Activated gamma-delta T cell treated with Interleukin-2 at 50 U/mL for 16 hours (primary cell): ENCODE measurements at places on chromosomes 1 and 21.

GRCh38 chr21:21383126-21383525, 384.9 kb downstream of the NCAM2 start:
- DNase-seq: no peak

GRCh38 chr1:86757272-86757984, 53.1 kb downstream of the SH3GLB1 start:
- DNase-seq: no peak

- no peak for DNase-seq
These were observed 37.6 kb upstream of the CLIC4 start for GRCh38 chr1:24707687-24708086.

DNA sequence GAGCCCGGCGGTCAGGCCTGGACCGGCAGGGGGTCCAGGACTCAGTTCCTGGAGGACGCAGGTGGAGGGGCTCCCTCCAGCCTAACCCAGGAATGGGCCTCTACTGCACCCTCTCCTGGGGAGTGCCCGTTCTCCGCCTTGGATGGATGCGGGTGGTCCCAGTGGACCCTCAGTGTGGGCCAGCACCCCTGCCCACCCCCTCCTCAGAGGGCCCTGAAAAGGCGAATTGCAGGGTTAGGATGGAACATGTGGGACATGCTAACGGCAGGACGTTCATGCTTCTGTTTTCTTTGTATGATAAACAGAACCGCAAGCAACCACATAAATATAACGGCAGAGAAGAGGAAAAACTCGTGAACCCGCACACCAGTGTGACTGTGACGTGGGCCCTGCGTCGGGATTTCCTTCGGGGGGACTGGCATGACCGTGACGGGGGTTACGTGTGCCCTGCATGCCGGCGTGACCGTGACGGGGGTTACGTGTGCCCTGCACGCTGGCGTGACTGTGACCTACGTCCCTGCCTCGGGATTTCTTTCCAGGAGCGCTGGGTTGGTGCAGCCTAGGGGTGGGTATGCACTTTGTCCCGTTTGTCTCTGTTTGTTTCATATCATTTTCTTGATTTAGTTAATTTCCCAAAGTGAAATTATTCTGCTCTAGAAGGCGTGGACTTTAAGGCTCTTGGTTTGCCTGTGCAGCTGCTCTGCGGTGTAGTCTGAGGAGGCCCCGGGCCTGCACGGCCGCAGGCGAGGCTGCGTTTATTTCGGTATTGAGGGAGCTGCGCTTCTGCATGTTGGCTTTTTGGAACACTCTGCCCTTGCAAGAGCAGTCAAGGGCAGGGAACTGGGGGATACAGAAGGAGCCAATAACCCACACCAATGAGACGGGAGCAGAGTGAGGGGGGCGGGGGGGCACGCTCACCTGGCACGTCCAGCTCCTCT, 3.1 kb downstream of the FTCD start:
- DNase-seq: no peak

- no peak for DNase-seq
These were observed 86.8 kb upstream of the VAV3 start for GRCh38 chr1:108051631-108052377.

DNA sequence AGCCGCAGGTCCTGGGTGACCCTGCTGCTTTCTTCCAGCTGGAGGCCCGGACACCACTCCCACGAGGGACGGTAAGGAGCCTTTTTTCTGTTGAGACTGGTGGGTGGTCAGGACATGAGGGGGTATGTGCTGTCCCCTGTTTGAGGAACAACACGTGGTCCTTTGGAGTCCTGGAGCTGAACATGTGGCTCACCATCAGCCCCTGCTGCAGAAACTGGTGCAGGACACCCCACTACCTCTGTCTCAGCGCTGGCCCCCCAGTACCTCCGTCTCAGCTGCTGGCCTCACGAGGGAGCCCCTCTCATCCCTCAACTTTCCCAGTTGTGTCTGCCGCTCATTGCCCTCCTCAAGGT, 34.7 kb downstream of the SLC19A1 start:
- DNase-seq: no peak

- DNase-seq: no peak
These were observed 32.1 kb downstream of the AK2 start for GRCh38 chr1:33004613-33005012.

- DNase-seq: no peak
These were observed 17.1 kb upstream of the EDN2 start for GRCh38 chr1:41501581-41501980.

DNA sequence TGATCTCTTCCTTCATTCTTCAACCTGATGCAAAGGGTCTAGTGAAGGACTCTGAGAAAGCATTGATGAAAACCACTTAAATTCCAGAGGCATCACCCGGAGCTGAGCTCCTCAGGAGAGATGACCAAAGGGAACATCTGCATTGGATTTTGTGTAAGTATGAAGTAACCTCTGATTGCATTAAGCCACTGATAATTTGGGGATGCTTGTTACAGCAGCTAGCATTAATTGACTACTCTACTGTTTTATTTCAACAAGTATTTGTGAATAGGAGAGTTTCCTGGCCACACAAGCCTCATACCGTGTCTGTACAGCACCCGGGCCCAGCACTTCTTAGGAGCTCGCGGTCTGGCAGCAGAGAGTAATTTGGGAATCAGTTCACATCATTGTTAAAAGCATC, 250.7 kb upstream of the POU3F1 start:
- no peak for DNase-seq

DNA sequence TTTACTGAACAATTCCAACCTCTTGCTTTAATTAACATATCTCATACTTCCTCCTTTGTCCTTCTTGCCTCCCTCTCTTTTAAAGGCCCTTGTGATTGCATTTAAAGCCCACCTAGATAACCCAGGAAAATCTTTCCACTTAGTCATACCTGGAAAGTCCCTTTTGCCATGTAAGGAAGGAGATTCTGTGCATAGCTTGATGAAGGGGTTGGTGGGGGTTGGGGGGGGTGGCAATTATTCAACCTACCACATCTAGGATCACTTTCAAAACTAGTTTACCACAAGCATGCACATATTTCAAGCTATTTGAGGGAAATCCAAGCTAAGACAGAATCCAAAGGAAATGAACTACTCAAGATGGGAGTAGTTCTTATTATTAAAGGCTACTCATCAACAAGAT, 249.1 kb upstream of the PTBP2 start:
- DNase-seq: no peak

DNA sequence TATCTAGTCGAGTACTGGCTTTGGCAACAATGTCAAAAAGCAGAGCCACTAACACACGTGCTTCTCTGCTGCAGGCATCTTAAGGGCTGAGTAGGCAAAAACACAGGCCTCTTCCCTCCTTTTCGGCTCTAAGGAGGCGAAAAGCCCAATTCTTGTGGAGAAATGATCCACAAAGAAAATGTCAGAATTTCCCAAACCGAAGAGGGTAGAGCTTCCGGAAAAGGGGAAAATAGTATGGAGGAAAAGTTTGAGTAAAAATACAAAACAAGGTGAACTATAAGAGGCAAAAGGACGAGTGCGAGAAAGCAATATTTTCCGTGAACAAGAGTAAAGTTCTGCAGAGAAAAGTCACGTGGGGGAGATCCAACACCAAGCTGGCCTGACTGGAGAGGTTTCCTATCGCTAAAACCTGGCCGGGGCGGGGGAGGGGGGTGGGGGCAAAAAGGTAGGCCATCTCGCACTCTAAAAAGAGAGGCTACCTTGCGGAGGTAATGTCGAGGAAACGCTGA, 551 bp downstream of the ZRANB2 start:
- DNase-seq: peak; percentile 7

GRCh38 chr1:231969076-231969475, 342.5 kb downstream of the DISC1 start:
- no peak for DNase-seq

DNA sequence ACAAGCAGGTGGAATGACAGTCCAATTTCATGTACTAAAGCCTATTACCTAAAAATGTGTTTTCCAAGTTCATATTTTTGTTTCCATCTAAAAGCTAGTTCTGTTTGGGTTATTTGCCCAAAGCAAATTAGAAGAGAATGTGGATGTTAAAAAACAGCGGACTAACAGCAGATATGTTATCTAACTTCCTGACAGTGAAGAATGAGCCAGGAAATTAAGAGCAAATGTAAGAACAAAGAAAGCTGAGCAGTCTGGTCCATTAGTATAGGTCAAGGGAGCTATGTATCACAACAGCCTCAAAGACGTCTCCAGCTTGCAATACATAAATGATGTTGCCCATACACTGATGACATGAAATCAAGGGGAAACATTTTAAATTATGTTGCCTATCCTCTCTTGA, 145.5 kb upstream of the PLD5 start:
- no peak for DNase-seq

- no peak for DNase-seq
These were observed 13.1 kb downstream of the BRINP2 start for GRCh38 chr1:177183836-177184235.

GRCh38 chr1:152047413-152047729, 10.6 kb upstream of the S100A11 start:
- no peak for DNase-seq

DNA sequence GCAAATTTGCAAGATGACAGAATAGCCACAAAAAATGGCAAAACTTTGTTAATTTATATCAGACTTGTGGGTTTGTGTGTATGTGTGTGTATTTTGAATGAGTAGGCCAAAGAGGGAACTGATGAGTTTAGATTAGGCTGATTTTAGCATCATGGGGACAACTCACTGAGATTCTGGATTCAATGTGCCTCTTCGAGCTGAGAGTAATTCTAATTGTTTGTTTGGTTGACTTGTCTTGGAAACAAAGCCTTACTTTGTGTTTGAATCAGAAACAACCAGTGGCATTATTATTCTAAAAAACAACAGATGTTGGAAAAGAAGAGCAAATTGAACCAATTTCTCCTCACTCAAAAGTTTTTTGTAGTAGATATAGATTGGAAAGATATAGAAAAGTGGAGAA, 40.5 kb upstream of the C21orf91 start:
- DNase-seq: no peak

DNA sequence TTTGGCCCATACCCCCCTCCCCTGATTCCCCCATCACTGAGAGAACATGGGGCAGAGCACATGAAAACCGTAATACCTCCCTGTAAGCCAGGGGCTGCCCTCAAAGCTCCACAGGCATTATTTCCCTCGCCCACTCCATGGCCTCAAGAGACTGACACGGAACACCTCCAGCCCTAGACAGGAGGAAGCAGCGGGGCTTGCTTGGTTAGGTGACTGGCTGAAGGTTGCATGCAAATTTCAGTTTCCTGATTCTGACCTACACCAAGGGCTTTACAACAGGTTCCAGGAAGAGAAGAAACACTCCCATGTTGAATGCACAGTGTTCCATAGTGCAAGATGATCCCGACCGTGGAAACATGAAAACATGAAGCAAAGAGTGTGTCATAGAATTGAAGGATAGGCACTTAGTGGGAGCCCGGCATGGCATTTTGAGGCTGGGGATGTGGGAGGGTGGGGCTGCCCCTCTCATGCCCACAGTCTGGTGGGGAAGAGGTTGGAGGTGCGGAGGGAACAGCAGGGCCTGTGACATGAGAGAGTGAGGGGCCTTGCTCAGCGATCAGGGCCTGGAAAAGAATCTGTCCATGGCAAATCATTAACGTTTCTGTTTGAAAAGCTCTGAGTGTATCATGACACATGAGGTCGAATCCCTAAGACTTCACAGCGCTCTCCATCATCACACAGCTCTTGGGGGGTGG, 33.5 kb downstream of the GPR137B start:
- DNase-seq: no peak

GRCh38 chr1:247747616-247748015, 325 bp downstream of the OR14A2 start:
- no peak for DNase-seq

- DNase-seq: no peak
These were observed 416.1 kb downstream of the NPHP4 start for GRCh38 chr1:5576011-5576672.

DNA sequence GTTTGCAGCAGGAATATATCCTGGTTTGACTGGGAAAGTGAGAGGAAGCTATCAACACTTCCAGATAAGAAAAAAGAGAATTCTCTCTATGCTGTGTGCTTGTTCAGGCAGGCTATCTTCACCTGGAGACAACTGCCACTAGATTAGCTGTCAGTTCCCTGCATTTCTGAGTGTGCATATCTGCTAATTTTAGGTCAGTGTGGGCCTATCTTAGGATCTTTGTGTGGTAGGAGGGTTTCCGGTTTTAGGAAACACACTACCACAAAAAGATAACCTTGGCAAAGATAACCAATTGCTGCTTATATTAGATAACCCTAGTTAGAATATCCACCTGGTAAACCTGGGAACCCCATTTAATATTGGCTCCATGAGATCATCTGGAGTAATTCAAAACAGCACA, 22.5 kb upstream of the GBP5 start:
- DNase-seq: no peak

GRCh38 chr1:119774746-119775490, 6.2 kb upstream of the HMGCS2 start:
- DNase-seq: no peak

DNA sequence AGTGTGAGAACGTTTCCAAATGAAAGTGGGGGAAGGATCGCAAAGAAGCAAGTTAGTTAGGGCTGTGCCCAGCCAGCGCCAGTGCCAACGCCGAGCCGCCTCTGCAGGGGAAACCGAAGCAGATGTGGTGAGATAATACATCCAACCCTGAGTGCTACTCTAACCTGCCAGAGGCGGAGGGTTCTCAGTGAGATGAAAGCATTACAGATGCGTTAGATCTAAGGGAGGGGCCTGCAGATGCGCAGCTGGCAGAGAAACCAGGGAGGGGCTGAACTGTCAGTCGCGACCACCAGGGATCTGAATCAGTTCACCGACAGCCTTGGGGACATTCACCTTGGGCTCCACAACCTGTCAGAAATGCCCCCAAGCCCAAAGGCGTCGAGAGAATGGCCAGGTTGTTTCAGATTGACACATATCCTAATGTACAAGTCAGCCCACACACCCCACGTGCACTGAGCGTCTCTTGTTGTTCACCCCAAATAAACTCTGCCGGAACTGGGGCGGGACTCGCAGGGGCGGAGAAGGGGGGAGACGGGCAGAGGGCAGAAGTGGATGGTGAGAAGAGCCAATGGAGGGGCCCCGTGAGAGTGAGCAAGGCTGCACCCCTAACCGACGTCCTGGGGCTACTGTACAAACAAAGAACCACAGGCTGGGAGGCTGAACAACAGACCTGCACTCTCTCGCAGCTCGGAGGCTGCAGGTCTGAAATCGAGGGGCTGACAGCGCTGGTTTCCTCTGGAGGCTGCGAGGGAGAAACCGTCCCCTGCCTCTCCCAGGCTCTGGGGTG, 8.7 kb upstream of the UMODL1 start:
- DNase-seq: peak; percentile 93

DNA sequence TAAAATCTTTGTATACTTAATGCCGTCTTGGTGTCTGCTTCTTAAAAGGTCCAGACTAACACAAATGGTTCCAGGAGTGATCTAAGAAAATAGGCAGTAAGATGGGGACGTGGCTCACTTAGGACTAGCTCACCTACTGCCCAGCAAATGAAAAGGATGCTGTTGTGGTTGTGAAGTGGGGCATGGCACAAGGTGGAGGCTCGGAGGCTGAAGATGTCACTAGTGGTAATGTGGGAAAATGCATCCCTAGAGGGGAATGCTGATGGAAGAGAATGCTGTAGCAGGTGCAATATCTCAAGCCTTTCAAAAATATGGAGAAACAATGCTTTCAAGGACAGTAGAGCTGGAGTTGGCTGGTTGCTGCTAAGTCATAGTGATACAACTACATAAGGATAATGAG, 11.3 kb upstream of the UCK2 start:
- DNase-seq: no peak
